Brain (organoid and tissue), 16 donors: ENCODE measurements at places on chromosomes 12 and 14.

DNA sequence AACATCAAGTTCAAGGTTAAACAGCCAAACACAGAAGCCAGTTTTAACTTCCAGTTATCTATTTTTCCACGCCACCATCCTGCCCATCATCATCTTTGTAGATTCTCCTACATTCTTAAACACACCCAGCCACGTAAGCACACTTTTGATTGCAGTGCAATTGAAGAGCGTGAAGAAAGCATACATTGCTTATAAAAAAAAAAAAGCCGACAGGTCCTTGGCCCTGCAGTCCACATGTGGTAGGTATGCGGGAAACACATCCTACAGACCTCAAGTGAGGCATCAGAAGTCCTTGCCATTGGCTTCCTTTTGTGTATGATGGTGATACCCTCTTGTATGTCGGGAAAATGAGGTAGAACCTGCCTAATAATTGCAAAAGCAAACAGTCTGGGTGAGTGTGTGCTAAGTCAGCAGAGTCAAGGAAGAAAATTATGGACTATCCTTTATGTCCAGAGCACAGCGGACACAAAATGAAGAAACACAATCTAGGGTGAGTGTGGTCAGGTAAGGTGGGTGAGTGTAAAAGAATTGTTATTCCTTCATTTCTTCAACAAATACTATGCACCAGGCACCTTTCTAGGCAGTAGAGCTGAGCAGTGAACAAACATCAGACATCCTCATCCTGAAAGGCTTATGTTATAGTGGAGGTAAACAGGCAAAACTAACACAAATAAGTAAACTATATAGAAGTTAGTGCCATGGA is 51.5 kb downstream of the EID3 start:
- no peak for DNase-seq

GRCh38 chr12:118637767-118638370 is 261.5 kb downstream of the SUDS3 start:
- peak; percentile 83 for DNase-seq

DNA sequence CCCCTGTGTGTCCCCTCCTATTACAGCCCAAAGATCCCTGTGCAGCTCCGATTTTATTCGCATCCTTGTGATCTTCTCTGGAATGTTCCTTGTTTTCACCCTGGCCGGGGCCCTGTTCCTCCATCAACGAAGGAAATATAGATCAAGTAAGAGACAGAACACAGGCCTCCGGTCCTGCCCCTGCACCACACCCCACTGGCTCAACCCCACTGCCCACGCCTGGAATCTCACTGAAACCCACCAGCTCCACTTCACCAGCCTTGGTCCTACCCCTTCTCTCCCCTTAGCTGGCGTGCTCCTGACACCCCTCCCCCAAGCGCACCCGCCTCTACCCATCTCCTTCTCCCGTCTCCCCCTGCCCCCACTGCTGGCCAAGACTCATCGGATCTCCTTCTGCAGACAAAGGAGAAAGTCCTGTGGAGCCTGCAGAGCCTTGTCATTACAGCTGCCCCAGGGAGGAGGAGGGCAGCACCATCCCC is 934 bp upstream of the TAPBPL start:
- peak; percentile 59 for DNase-seq

GRCh38 chr12:70982991-70983390 is 62.5 kb upstream of the PTPRR start:
- no peak for DNase-seq

- DNase-seq: no peak
Observed at GRCh38 chr12:27277846-27278260, 33.8 kb downstream of the STK38L start.

GRCh38 chr12:32661706-32662105 is 17.4 kb upstream of the DNM1L start:
- no peak for DNase-seq

GRCh38 chr12:97046901-97047300 is 139.8 kb downstream of the NEDD1 start:
- DNase-seq: no peak

GRCh38 chr14:44847526-44848309 is 114.0 kb downstream of the KLHL28 start:
- DNase-seq: peak; percentile 52

GRCh38 chr12:28620281-28620680 is 430.0 kb downstream of the CCDC91 start:
- no peak for DNase-seq

DNA sequence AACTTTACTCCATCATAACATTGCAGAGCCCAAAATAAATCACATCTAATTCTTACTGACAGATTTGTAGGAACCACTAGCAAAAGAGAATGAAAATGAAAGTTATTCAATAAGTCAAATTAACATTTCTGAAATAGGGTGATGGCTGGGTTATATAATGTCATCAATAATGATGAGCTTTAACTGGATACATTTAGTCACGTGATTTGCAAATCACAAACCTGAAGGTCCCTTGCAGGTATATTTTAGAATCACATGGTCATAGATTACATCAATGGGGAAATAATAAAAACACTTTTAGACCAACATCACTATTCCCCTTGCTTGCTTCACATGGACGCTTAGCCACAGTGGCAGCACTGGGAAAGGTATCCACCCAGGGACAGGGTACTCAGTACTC is 86.7 kb downstream of the PRIMA1 start:
- no peak for DNase-seq

GRCh38 chr14:79665556-79665955 is 545.7 kb downstream of the DIO2 start:
- DNase-seq: no peak

GRCh38 chr12:114440270-114441038 is 34.5 kb upstream of the TBX5 start:
- DNase-seq: peak; percentile 42

DNA sequence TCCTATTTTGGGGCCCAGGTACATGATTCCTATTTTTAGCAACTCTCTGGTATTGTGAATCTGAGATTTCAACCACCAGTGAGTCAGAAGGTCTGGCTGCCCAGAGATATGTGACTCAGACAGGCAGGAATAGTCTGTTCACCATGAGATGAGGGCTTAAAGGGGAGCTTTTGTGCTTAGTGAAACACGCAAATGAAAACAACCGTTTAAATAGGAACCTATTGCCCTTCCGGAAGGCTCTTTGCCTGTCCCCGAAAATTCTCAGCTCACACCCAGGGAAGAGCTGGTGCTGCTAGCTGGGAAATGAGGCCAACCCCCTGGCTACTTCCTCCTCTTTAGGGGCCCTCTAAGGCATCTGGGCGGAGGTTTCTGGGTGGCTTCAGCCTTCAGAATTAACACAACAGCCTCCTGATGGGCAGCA is 283.6 kb downstream of the CACNA1C start:
- no peak for DNase-seq

- peak; percentile 19 for DNase-seq
Observed at GRCh38 chr12:84077679-84078078, 834.9 kb downstream of the SLC6A15 start.

DNA sequence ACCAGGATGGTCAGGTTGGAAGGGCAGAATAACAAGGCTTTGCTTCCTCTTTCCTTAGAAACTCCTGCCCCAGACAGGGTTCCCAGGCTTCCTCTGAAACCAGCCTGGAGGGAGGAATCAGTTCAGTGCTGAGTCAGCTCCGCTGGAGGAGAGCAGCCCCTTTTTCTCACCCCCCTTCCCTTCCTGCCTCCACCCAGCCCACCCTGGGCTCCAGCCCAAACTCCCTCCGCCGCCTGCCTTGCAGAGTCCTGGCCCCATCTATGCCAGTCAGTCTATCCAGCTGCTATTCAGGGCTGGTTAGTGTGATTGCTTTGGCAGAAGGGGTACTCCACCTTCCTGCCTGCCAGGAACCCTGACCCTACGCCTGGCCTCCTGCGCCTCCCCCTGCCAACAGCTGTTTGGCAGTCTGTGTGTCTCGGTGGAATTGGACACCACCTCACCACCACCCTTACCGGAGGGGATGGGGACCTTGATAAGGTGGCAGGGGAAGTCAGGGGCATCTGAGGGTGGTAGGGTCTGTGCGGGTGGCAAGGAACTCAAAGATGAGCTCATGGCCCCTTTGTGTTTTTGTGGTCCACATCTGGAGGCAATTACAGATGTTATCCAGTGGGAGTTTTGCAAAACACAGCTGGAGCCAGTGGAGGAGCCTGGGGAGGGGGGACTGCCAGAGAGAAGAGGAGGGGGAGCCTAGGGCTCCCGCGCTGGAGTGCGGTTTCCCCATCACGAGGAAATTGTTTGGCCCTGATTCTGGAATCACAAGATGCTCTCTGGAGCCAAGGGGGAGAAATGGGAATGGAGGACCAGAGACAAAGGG is 12.2 kb downstream of the MMP14 start:
- peak; percentile 38 for DNase-seq

DNA sequence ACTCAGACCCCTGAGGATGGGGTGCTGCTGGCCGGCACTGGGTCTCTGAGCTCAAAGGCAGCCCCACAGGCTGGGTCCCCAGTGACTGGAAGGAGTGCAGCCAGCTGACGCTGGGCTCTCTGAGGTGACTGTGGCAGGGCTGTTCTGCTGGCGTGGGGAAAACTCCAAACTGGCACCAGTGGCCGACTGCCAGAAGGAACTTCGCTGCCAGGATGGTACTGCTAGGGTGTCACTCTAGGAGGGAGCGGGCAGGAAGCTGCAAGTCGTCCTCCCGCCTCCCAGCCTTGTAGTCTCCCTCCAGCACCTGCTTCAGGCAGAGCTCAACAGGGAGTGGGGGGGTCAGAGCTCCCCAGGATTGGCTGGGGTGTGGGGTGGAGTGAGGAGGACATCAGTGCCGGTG is 41.3 kb downstream of the CDC42BPB start:
- DNase-seq: peak; percentile 17

GRCh38 chr12:20482491-20483054 is 114.2 kb downstream of the PDE3A start:
- no peak for DNase-seq

DNA sequence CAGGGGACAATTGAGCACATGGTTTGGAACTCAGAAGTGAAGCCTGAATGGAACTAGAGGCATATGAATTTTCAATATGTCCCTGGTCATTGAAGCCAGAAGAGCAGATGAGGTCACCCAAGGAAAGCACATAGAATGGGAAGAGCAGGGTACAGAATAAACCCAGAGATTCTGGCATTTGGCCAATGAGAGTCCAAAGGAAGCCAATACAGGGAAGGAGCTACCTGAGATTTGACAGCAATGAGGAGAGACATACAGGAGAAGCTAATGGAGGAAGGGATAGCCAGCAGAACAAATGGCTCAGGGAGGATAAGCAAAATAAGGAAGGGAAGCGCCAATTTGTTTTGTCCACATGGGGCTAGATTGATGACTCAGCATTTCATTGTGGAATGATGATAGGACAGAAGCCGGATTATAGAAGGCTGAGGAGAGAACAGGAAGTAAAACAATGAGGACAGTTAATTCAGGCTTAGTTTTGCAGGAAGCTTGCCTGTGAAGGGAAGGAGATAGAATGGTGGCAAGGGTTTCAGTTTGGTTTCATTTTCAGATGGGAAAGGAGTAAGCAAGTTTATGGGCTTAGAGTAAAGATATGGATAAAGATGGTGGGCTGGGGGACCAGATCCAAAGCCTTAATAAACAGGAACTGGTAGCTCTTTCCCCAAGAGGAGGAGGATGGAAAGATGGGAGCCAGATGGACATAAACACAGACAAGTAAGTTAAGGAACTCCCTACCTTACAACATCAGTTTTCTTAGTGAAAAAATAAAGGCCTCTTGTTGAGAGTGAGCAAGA is 3.2 kb upstream of the SPTSSA start:
- DNase-seq: no peak

DNA sequence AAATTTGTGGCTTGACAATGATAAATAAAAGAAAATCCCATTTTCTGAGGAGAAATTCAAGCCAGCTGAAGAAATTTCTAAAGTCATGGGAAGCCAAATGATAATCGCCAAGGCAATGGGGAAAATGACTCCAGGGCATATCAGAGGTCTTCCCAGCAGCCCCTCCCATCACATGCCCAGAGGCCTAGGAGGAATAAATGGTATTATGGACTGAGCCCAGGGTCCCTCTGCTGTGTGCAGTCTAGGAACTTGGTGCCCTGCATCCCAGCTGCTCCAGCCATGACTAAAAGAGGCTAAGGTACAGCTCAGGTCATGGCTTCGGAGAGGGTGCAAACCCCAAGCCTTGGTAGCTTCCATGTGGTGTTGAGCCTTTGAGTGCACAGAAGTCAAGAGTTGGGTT is 4.4 kb downstream of the CLEC12A start:
- DNase-seq: no peak

- DNase-seq: no peak
Observed at GRCh38 chr14:72525087-72525915, 368.6 kb downstream of the DPF3 start.

DNA sequence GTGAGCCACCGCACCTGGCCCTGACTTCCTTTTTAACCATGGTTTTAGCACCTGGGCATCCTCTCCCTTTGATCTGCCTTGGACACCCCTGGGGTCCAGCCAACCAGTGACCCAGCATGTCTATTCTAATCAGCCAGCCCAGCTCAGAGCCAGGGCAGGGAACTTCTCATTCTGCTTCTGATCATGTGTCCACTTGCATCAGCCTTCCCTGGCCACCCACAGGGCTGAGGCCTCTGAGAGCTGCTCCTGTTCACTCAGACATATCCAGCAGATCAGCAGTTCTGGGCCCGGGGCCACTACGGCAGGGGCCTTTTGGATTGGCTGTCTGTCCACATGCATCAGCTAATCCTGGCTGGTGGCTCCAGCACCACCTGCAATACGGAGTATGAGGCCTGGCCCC is 117.9 kb upstream of the MAP1LC3B2 start:
- DNase-seq: no peak

- no peak for DNase-seq
Observed at GRCh38 chr14:54137614-54137961, 181.0 kb upstream of the BMP4 start.

DNA sequence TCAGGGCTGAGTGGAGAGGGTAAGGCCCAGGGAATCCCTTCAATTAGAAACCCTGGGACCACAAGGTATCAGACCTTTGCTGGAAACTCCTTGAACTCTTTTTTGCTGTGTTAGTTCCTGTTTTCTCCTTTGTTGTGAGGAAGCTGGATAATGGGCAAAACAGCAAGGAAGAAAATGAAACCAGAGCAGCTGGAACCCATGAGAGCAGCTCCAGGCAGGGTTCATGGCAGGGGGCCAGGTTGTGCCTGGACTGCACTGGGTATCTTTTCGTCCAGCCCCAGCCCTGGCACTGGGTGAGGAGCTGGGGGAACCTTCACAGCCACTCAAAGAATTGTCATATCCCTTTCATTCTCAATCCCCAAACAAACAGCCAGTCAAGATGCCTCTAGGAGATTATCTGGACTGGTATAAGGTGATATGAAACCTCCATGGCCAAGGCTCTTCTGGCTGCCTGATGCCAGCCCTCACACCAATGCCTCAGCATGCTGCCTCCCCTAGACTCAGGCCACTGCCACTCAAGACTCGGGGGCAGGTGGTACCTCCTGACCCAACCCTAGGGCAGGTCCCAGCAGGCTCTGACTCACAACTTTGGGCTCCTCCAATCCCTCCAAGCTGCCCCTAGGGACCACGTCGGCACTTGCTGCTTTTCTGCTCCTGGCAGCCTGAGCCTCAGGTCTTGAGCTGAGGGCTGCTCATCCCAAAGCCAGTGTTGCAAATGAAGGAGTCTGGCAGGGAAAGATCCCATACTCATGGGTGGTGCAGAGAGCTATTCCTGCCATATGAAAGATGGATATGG is 16.5 kb downstream of the FAM186B start:
- DNase-seq: no peak

- DNase-seq: no peak
Observed at GRCh38 chr14:29462772-29463171, 464.9 kb downstream of the PRKD1 start.

- no peak for DNase-seq
Observed at GRCh38 chr14:26191123-26191522, 406.7 kb downstream of the NOVA1 start.

- no peak for DNase-seq
Observed at GRCh38 chr12:104385510-104385909, 71.2 kb upstream of the CHST11 start.

- DNase-seq: no peak
Observed at GRCh38 chr14:64968167-64968566, 4.0 kb downstream of the RAB15 start.

GRCh38 chr12:42686514-42687172 is 97.1 kb upstream of the PRICKLE1 start:
- no peak for DNase-seq
